Stimulated activated CD4-positive, alpha-beta T cell treated with anti-CD3 and anti-CD28 coated beads, Interleukin-4, amount 100 ng/mL, for 1 hour (primary cell): ENCODE measurements at places on chromosomes 5 and 9.

GRCh38 chr5:160461378-160461777 lies 39.7 kb downstream of the PTTG1 start:
- DNase-seq, result no peak

DNA sequence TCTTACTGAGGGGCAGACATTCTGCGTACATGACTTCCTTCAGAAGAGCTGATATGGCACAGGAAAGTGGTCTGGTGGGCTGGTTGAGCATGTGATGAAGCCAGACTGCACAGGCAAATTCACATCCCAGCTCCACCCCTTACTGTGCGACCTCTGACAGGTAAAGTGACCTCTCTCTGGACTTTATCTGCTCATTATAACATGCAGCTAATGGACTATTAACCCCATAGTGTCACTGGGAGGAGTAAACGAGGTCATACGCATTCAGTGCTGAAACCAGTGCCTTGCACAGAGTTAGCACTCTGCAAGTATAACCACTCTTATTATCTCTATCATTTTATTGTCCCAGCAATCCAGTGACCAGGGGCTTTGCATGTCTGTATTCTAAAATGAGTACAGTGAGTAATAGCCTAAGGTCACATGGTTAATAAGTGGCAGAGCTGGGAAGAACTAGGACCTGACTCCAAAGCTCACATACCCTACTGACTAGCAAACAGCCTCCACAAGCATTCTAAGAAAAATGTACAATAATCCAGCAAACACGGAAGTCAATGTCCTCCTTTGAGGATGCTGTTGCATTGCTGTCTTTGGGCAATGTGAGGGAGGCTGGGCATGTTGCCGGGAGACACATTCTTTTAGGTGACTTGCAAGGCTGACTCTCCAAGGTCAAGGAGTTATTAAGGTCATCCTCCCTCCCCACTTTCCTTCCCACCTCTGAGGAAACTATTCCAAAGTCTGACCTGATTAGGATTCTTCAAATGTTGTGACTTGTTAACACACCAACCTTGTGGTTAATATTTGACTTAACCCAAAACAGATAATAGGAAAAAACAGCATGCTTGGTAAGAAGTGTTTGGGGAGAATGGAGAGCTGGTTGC lies 19.0 kb downstream of the GLRX start:
- DNase-seq, result no peak

DNA sequence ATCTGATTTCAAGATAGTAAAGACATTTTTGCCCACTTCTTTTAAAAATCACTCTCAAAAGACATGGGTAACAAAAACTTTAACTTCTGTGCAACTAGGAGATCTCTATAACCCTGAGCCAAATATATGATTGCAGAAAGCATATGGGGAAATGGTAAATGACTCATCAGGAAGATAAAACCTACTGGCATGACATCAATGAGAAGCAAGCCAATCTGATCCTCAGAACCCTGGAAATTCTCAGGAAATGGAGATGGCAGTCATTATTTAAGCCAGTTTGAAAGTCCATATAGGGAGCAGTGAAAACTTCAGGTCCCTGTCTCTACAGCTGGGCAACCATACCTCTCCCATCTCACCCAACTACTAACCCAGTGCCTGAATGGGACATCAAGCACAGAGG lies 249.7 kb upstream of the NREP start:
- no peak for DNase-seq

DNA sequence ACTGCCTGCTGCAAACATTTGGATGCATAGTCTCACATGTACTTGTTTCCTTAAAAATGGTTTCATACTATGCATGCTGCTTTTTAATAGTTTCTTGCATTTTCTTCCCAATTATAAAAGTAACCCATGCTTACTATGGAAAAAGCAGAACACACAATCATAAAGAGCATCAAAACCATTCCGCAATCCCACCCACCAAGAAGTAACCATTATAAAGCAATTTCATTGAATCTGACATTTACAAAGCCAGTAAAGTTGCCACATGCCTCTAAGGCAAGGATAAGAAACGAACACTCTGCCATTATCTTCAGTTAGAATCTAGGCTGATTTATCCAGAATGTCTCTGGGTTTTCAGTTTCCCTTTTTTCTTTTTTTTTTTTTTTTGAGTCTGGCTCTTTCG lies 92.7 kb upstream of the OSMR start:
- DNase-seq, result no peak

DNA sequence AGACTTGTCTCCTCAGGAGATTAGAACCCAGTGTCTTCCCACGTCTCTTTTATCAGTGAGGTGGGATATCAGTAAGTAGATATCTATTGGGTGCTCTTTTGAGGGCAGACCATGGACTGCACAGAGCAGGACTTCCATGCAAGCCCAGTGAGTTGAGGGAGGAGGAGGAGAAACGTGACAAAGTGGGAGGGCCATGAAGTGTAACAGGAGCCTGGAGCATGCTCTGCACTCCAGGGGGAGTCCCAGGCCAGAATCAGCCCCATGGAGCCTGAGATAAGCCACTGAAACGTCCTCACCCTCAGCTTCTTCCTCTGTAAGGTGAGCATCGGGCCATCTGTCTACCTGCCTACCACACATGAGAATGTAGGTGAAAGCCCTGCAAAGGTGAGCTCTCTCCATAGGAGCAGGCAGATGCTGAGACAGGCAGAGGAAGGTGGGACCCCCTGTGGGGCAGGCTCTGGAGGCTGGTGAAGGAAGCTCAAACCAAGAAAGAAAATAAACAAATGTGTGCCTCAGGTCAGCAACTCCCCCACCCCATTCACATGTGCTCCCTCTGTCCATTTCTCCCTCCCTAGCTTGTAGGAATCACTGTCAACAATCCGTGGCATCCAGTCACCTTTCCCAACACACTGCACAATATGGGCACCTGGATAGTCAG lies 87.4 kb downstream of the NRG2 start:
- no peak for DNase-seq

- DNase-seq, result no peak
Measured at GRCh38 chr5:170585273-170585948, 81.6 kb downstream of the KCNIP1 start.

DNA sequence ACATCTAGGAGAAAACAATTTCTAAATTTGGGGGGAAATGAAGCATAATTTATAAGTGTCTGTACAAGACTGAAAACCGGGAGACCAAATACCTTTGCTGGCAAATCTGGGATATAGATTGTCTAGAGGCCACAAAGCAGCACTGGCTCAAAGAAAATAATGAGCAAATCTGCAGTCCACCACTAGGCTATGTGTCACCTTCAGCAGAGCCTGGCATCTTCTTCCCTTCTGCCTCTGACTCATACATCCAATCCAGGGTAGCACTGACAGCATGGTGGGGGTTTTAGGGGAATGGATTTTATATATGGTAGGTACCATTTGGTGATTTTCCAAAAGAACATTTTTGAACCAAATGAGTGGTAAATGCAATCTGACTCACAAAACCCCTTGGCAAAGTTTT lies 12.8 kb downstream of the FAM81B start:
- no peak for DNase-seq

DNA sequence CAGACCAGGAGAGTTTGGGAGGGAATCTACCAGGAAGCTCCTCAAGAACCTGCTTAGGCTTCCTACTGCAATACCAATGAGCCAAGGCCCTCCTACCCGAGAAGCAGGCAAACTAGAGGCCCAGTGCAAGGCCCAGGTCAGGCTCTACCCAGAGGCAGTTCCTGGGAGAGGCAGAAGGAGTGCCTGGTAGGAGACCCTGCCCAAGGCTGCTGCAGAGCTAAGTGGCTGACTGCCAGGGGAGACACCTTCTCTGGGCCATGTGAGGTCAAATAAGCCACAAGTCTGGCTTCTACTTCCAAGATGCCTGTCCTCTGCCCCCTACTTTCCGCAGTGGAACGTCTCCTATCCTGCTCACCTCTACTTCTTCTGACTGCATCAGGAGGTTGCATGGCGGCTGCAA lies 17.8 kb downstream of the ACSL6 start:
- no peak for DNase-seq

DNA sequence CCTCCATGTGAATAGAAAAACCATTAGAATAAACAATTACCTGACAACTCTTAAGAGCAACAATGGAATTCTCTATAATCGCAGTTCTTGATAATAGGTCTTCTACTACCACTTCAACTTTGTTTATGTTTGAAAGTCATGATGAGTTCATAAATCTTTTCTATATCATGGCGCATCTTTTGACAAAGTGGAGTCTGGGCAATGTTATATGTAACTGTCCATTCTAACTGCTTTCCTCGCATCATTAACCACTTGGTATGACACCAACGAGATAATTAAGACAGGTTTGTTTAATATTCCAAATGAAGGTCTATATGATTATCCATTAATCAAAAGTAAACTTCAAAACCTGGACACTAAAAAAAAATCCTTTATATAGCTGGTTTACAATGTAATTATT lies 272.0 kb downstream of the DENND1A start:
- DNase-seq, result no peak

- no peak for DNase-seq
Measured at GRCh38 chr5:31469886-31470285, 62.0 kb downstream of the DROSHA start.

- no peak for DNase-seq
Measured at GRCh38 chr5:94847726-94848125, 229.3 kb downstream of the SLF1 start.

- no peak for DNase-seq
Measured at GRCh38 chr9:117412841-117413240, 2.0 kb downstream of the ASTN2 start.

- DNase-seq, result no peak
Measured at GRCh38 chr5:157468293-157468965, 8.4 kb downstream of the NIPAL4 start.
